Neural progenitor cell (in vitro differentiated cells): ENCODE measurements at places on chromosomes 1 and 21.

GRCh38 chr1:47682198-47682597, 244.4 kb downstream of the FOXD2 start:
- DNase-seq, result no peak

- no peak for DNase-seq
These were observed 170.6 kb upstream of the RUNX1 start for GRCh38 chr21:35219719-35220118.

GRCh38 chr21:37227071-37228002, 39.8 kb downstream of the VPS26C start:
- no peak for DNase-seq

DNA sequence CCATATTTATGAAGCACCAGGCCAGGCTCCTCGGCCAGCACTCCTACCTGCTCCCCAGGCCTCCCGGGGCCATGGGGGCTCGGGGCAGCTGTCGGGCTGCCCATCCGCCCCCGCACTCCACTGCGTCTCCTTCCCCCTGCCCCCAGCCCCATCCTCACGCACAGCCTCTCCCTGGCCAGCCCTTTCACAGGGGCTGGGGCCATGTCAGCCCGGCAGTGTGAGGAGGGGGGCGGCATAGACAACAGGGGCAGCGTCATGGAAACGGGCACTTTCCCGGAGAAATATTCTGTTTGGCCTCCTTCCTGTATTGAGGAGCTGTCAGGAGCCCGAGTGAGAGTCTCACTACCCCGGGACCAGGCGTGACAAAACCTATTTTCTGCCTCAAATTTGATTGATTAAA, 87.3 kb downstream of the CASZ1 start:
- no peak for DNase-seq

- no peak for DNase-seq
These were observed 50.1 kb downstream of the COL18A1 start for GRCh38 chr21:45454926-45455673.
